ENCODE measurements at places on chromosomes 2 and 18.

GRCh38 chr2:152421521-152422370 is 86.8 kb downstream of the FMNL2 start:
- H3K36me3 ChIP-seq, result no peaks in the 10 kb centered on the region
- peak overlapping the region; percentile 28 for H3K27ac ChIP-seq
- H3K4me3 ChIP-seq, result no peak overlapping the region
- DNase-seq, result no peak

GRCh38 chr2:231161877-231162329 is 36.5 kb upstream of the ARMC9 start:
- DNase-seq, result no peak
- peak overlapping the region; percentile 76 for H3K27ac ChIP-seq
- H3K4me1 ChIP-seq, result peaks cover 21% of the 10 kb centered on the region
- H3K4me3 ChIP-seq, result no peak overlapping the region

DNA sequence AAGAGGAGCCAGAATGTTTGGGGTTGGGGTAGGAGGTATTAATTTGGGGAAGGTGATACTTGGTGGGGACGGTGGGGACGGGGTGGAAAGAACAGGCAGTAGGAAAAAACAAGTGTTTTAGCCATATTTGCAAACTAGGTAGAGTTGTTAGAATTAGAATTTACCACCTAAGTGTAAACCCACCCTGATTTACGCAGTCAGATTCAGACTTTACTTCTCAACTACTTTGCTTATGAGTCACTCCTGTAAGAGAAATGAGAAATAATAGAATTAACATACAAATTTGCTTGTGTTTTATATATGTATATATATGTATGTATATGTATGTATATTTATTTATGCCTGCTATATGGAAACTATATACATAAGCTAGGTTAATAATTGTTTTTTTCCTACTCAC is 1168.2 kb upstream of the ZEB2 start:
- no peak overlapping the region for H3K4me3 ChIP-seq
- no peaks in the 10 kb centered on the region for H3K4me1 ChIP-seq
- no peaks in the 10 kb centered on the region for H3K36me3 ChIP-seq
- H3K27me3 ChIP-seq, result no peaks in the 10 kb centered on the region
- DNase-seq, result no peak

- H3K27ac ChIP-seq, result no peak overlapping the region
- no peaks in the 10 kb centered on the region for H3K36me3 ChIP-seq
- no peak for DNase-seq
- H3K27me3 ChIP-seq, result no peaks in the 10 kb centered on the region
- H3K4me1 ChIP-seq, result peaks cover 8% of the 10 kb centered on the region
- H3K4me3 ChIP-seq, result no peak overlapping the region
Observed at GRCh38 chr2:169066897-169067296, 2.5 kb upstream of the DHRS9 start.

GRCh38 chr2:184316921-184317320 is 281.4 kb upstream of the ZNF804A start:
- no peaks in the 10 kb centered on the region for H3K4me1 ChIP-seq
- no peak overlapping the region for H3K27ac ChIP-seq

- peaks cover 8% of the 10 kb centered on the region for H3K4me1 ChIP-seq
- H3K27me3 ChIP-seq, result peaks cover 3% of the 10 kb centered on the region
- no peak overlapping the region for H3K4me3 ChIP-seq
- no peak overlapping the region for H3K27ac ChIP-seq
Observed at GRCh38 chr18:50697509-50697908, 122.3 kb downstream of the MRO start.

GRCh38 chr2:137826373-137827372 is 137.6 kb upstream of the HNMT start:
- peaks cover 5% of the 10 kb centered on the region for H3K4me1 ChIP-seq
- peaks cover 2% of the 10 kb centered on the region for H3K27me3 ChIP-seq
- H3K4me3 ChIP-seq, result no peak overlapping the region
- no peak for DNase-seq

DNA sequence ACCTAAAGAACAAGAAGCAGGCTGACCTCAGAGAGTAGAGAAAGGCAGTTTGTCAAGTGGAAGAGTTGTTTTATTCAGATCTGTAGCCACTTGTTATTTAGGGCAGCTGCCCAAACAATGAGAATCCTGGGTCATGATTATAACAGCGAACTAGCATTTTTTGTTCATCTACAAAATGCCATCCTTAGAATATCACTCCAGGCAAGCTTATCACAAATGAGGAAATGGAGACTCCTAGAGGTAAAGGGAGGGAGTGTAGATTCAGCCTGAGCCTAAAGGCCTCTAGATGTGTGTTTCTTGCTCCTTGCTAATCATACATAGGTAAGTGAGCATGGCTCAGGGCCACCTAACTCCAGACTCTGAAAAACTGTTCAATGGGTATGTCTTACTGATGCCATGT is 126.1 kb downstream of the HNMT start:
- peak; percentile 29 for DNase-seq
- no peak overlapping the region for H3K27ac ChIP-seq
- no peak overlapping the region for H3K4me3 ChIP-seq
- H3K4me1 ChIP-seq, result no peaks in the 10 kb centered on the region
- no peaks in the 10 kb centered on the region for H3K27me3 ChIP-seq
- no peaks in the 10 kb centered on the region for H3K36me3 ChIP-seq

DNA sequence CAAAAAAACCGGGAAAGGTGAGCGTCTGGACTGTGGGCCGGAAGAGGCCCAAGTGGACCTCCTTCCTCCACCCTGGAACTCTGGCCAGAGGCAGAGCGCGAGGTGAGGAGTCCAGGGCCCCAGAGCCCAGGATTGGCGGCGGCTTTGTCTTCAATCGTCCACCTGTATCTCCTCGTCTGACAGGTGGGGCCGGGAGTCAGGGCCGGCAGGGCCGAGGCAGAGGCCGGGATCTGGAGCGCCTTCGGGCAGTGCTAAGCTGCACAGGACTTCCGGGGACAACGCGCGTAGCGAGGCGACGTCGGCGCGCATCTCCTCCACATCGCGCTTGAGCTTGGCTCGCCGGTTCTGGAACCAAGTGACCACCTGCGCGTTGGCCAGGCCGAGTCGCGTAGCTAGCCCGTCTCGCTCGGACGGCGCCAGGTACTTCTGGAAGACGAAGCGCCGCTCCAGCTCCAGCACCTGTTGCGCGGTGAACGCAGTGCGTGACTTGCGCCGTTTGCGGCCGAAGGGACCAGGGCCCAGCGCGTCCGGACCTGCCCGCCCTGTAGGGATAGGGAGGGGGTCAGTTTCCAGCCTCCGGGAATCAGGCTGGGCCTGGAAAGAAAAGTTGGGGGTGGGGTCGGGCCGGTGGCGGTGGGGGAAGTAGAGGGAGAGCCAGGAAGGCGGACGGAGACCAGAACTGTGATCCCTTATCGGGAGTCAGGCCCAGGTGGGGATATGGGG is 1.5 kb downstream of the LBX2 start:
- no peak for DNase-seq
- no peak overlapping the region for H3K27ac ChIP-seq
- H3K36me3 ChIP-seq, result peaks cover 11% of the 10 kb centered on the region
- H3K27me3 ChIP-seq, result peaks cover 36% of the 10 kb centered on the region

GRCh38 chr2:24461685-24462084 is 29.4 kb upstream of the NCOA1 start:
- no peak overlapping the region for H3K27ac ChIP-seq
- DNase-seq, result no peak
- peaks cover 14% of the 10 kb centered on the region for H3K4me1 ChIP-seq

DNA sequence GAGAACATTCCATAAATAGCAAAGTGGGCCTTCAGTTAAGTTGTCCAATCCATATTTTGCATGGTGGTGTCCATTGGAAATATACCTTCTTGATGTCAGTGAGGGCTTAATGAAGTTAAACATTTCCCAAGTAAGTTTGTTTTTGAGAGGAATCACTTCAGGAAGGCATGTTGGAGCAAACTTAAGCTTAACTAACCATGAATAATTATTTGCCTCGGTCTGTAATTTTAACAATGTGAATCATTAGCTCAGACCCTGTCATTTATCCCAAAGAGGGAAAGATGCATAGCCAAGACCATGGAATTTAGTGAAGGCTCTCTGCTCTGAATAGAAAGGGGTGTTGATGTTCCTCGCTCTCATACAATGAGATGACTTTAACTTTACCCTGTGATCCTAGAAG is 47.4 kb downstream of the SPATS2L start:
- DNase-seq, result no peak
- peaks cover 9% of the 10 kb centered on the region for H3K4me1 ChIP-seq
- H3K4me3 ChIP-seq, result no peak overlapping the region
- no peaks in the 10 kb centered on the region for H3K27me3 ChIP-seq

DNA sequence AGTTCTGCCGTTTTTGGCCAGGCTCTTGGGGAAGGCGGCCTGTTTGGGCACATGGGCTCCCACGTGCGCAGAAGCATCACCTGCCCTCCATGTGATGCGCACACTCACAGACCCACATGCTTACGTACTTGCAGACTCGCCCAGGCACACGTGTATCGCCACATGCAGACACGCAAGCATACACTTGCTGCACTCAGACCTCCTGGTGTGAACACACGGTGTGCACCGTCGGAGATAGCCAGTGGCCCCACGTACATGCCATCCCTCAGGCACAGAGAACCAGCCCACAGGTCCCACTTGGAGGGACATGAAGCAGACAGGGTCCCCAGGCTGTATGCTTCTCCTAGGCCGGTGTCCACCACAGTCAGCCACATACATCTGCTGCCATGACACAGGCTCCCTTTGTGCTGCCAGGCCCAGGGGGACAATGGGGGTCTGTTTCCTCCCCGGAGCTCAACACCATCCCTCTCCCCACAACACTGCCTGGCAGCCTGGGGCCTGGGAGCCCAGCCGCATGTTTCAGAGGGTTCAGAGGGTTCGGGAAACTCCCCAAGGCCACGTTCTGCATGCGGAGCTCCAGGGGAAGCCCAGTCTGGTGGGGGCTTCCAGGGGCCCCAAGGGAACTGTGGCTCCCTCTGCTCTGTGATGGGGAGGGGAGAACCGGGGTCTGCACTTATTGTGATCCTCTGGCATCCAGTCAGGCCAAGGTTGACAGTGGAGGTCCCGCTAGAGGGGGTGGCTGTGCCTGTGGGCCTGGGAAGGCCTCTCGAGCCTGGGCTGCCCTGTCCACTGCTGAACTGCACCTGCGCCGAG is 208.1 kb upstream of the HAAO start:
- H3K4me1 ChIP-seq, result peaks cover 4% of the 10 kb centered on the region
- no peak overlapping the region for H3K27ac ChIP-seq
- H3K36me3 ChIP-seq, result peaks cover 5% of the 10 kb centered on the region
- H3K27me3 ChIP-seq, result peaks cover 5% of the 10 kb centered on the region
- no peak for DNase-seq

GRCh38 chr2:8633735-8634313 is 48.0 kb upstream of the ID2 start:
- no peaks in the 10 kb centered on the region for H3K36me3 ChIP-seq
- DNase-seq, result no peak
- H3K27ac ChIP-seq, result peak overlapping the region; percentile 13
- H3K4me3 ChIP-seq, result no peak overlapping the region

DNA sequence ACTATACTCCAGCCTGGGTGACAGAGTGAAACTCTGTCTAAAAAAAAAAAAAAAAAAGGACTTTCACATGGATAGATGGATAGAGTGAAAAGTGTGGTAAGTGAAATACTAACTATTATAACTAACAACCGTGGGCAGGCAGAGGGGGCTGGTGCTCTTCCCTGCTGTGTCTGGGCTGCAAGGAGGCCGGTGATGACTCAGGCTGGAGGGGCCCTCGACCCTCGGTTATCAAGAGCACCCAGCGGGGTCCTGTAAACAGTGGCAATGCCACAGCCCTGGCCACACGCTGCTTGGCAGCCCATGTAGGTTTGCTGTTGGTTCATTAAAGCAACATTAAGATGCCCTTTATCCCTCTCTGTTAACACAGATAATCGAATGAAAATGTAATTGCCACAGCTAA is 184.8 kb upstream of the RAB12 start:
- no peak overlapping the region for H3K4me3 ChIP-seq
- no peak for DNase-seq
- no peak overlapping the region for H3K27ac ChIP-seq

DNA sequence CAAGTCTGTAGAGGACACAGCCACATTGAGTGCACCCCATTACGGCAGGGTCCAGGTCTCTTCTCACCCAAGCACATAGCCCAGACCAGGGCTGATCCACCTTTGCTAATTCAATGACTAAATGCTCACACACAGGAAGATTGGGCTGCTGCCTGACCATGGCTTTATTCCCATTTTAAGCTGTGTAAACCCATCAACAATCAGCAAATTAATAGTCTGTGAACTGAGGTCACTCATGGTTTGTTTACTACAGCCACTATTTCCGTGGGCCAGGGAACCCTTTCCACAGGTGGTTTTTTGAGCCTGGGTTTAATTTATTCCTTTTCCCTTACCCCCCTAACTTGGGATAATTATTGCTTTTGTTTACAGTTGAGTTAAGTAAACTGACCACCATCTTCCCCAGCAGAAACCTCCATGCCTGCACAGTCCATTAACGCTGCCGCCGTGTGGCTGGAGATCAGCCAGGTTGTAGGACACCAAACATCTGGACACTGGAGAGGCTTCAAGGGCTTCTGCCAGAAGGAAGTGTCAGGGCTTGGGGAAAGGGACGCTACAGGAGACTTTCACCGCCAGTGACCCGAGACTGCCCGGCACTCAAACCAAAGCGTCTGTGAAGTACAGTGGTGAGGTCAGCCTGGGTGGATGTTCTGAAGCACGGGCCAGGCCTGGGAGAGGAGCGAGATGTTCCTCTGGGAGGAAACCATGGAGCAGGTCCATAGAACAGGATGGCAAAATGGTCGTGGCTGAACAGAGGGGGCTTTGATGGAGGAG is 282.9 kb downstream of the DYSF start:
- peaks cover 18% of the 10 kb centered on the region for H3K36me3 ChIP-seq
- H3K27me3 ChIP-seq, result peaks cover 11% of the 10 kb centered on the region
- DNase-seq, result no peak
- no peak overlapping the region for H3K27ac ChIP-seq
- H3K4me1 ChIP-seq, result no peaks in the 10 kb centered on the region

DNA sequence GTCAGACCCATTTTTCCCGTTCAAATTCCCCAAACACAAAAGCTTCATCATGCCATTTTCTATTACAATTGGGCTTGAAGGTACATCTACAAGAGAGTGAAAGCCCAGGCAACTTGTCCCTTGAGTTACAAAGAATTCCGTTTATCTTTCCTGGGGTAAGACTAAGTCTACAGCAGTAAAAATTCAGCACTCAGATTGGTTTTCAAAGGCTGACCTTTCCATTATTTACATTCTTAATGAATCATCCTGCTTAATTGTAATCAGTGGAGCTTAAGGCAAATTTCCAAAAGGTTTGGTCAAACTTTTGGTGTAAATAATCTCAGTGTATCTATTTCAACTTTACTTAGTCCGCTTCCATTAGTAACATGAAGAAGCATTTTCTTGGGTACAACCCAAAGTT is 33.4 kb upstream of the ST3GAL5 start:
- peaks cover 2% of the 10 kb centered on the region for H3K27me3 ChIP-seq
- H3K36me3 ChIP-seq, result no peaks in the 10 kb centered on the region
- H3K27ac ChIP-seq, result no peak overlapping the region
- DNase-seq, result no peak

DNA sequence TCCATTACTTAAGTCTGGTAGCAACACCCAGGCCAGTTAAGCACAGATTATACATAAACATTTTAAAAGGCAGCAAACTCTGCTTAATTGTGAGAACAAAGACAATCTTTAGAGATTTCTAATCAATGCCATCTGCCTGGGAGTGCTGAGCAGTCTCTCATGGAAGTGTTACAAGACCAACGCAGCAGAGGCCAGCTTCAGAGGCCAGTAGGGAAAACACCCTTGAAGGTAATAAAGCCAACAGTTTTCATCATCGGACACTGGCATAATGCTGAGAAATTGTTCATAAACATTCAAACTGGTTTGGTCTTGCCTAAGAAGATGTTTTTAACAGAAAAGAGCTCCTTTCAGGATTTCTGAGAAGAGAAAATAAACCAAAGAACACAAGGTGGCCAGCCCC is 35.0 kb downstream of the EPB41L3 start:
- peaks cover 2% of the 10 kb centered on the region for H3K4me1 ChIP-seq
- no peak for DNase-seq
- H3K36me3 ChIP-seq, result no peaks in the 10 kb centered on the region
- H3K27me3 ChIP-seq, result no peaks in the 10 kb centered on the region
- no peak overlapping the region for H3K27ac ChIP-seq
